Right hindlimb (tissue), 1 donor: ENCODE measurements at places on chromosomes 6 and 20.
A peak's percentile ranks its signal among the peaks of the same experiment; 100 is the strongest.

GRCh38 chr20:44911264-44911921, 1.5 kb downstream of the PABPC1L start:
- DNase-seq = peak; percentile 50

- no peak for DNase-seq
Observed at GRCh38 chr6:41352396-41352795, 17.0 kb downstream of the NCR2 start.

DNA sequence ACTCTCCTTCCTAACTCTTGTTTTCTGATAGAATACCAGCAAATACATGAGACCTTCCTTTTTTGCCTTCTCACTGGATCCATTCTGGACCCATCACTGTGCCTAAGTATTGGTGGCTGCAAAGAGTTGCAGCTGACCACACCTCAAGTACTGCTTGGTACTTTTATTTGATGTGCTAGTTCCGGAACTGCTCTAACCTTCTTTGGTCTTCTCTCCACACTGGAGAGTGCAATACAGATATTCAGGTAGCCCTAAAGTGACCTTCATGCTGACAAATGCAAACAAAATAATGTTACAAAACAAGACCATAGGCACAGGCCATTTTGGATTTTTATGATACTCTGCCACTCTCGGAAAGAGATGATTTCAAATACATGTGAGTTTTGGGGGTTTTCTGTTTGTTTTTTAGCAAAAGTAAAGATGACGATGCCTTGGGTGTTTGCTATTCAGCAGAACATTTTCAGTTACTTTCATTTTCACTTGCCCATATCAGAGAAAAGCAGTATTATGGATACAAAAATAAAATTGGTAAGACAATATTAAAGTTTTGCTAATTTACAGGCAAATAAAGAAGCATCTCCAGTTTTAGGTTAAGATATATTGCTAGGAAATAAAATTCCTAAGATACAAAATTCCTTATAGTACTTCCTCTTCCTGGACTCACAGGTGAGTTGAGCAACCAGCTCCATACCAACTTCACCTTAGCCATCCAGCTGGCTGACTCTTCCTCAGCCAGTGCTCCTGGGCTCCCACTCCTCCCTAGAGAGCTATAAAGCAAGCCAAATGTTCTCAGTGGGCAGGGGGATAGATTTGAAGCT, 42.0 kb downstream of the PTPRK start:
- no peak for DNase-seq

GRCh38 chr20:34943808-34944567, 11.6 kb downstream of the GSS start:
- DNase-seq = no peak

DNA sequence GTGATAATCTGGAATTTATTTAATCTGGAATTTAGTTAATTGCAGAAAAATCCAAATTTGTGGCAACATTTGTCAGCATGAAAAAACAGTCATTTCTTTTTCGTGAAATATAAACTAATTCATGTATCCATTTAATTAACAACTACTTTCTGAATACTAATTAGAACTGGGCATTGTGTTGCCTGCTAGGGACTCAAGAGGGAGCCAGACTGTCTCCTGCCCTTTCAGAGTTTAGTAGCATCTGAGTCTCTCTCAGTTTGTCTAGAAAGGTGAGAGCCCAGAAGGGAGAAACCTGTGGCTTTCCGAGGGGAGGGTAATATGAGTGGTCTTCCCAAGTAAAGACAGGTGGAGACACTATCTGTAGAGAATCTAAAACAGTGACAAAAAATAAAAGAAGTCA, 210.9 kb upstream of the HDDC2 start:
- no peak for DNase-seq
